Activated CD4-positive, alpha-beta T cell treated with anti-CD3 and anti-CD28 coated beads for 1 hour (primary cell): ENCODE measurements at places on chromosomes 13 and 19.

GRCh38 chr13:60933638-60934037 is 482.0 kb downstream of the PCDH20 start:
- no peak for DNase-seq

- DNase-seq, result no peak
Observed at GRCh38 chr19:51531349-51532315, at the start of gene SIGLEC6. TSS of gene SIGLEC6 (minus strand) at chr19:51531670. CDS start at chr19:51531648, 22 bp downstream.

- peak; percentile 50 for DNase-seq
Observed at GRCh38 chr13:76879203-76879882, 6.9 kb downstream of the KCTD12 start.

DNA sequence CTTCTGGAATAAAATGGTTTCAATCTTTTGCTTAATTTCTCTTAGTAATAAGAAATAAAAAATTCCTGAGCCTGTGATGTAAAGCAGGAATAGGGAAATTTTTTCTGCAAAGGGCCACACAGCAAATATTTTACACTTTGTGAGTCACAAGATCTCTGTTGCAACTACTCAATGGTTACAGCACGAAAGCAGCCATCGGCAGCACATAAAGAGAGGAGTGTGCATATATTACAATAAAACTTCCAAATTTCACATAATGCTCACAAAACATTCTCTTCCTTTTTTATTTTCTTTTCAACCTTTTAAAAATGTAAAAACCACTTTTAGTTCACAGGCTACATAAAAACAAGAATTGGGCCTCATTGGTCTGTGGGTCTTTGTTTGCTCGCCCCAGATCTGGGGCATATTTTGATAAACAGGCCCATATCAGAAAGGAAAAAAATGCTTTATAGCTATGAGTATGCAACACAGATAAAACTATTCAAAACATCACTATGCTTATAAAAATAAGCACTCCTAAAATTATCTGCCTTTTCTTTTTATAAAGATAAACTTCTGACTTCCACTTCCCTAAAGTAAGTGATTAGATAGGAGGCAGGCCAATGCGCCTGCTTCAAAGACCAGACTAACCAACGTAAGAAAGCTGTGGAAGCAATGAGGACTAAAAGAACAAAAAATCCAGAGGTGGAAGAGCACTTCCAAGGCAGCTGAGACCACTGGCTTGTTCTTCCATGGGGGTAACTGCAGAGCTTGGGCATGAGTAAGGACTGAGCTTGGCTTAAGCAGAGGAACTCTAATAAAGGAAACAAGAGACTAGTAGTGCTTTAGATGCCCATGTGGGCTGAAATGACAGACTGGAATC is 26.5 kb downstream of the MYCBP2 start:
- no peak for DNase-seq

DNA sequence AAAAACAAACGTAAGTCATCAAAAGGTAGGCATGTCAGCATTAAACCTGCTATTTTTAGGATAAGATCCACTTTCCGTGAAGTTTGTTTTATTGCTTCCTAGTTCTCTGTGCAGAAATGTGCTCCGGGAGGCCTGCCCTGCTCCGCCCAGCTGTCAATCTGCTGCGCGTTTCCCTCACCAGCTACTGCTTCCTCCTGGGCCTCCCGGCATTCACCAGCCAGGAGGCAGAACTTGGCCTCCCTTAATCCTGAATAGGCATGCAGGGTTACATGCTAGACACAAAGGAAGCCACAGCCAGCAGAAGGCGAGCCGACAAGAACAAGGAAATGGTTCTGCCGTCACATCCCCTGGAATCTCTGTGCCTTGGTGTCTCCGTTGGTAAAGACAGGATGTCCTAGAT is 386.2 kb downstream of the IRS2 start:
- DNase-seq, result no peak

DNA sequence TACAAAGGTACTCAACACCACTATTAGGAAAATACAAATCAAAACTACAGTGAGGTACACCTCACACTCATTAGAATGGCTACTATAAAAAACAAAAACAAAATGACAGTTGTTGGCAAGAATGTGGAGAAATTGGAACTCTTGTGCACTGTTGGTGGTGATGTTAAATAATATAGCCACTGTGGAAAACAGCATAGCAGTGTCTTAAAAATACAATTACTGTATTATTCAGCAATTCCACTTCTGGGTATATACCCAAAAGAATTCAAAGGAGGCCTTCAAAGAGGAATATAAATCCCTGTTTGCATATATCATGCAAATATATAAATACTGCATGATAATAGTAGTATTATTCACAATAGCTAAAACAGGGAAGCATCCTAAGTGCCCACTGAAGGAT is 66.8 kb downstream of the CDK8 start:
- DNase-seq, result no peak
